ENCODE measurements at places on chromosomes 1 and 21. TPM values are rescaled to one million over a fixed set of nuclear protein-coding genes. Genes with fewer than 3 reads are reported as not detected.

GLMP gene
- 38.0 TPM for total RNA-seq

DARS2 gene
- 15.0 TPM for total RNA-seq

NPHS2 gene
- total RNA-seq: not detected

BACE2 gene
- 137 TPM for total RNA-seq

LGR6 gene
- not detected for total RNA-seq

TTC13 gene
- 19.4 TPM for total RNA-seq

B3GALT5 gene
- total RNA-seq: not detected

AMPD1 gene
- total RNA-seq: not detected

CITED4 gene
- 7.1 TPM for total RNA-seq

FCRLA gene
- not detected for total RNA-seq

TRAF5 gene
- 25.0 TPM for total RNA-seq

PDIK1L gene
- total RNA-seq: 3.2 TPM

PLA2G2A gene
- not detected for total RNA-seq

DNAJC28 gene
- 0.94 TPM for total RNA-seq

SLC1A7 gene
- not detected for total RNA-seq

AIM2 gene
- under 0.01 TPM for total RNA-seq

PERM1 gene
- 0.09 TPM for total RNA-seq

LRIG2 gene
- 9.4 TPM for total RNA-seq

UBL4B gene
- not detected for total RNA-seq

LAMTOR2 gene
- total RNA-seq: 96.3 TPM

CELA3B gene
- not detected for total RNA-seq

AMY1A gene
- total RNA-seq: not detected

MPZ gene
- total RNA-seq: 0.54 TPM
